ENCODE measurements at places on chromosomes 2 and 18.

GRCh38 chr2:46535360-46535759 is 56.0 kb downstream of the TMEM247 start:
- peak; percentile 28 for DNase-seq

DNA sequence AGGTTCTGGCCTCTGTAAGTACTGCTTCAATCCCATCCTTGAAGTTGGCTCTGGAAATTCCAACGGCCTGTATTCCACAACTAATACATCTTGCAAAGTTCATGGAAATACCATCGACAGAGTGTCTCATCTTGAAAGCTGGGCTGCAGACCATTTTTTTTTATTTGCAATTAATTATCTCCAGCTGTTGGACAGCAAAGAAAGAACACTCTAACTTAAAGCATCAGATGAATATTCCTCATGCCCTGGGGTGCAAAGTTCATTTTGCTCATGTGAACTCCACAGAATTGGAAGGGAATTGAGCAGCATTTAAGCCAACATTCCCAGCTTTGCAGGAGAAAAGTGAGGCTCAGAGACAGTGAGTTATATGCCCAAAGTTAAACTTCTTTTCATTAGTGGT is 96.5 kb upstream of the PIEZO2 start:
- peak; percentile 45 for DNase-seq

DNA sequence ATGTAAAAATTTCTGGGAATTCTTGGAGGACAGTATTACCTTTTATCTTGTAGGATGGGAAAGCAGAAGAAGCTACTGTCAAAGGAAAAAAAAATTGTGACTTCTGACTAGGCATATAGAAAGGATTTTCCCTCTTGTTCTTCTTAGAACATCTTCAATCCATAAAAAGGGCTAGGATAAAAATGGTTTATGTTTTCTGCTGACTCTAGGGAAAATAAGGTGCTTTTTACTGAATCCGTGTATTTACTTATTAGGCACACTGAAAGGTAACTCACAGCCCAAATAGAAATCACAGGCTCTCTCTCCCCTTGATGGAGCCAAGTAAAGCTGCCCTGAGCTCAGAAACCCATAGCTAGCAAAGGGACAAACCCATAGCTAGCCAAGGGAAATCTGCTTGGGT is 74.6 kb downstream of the EPAS1 start:
- DNase-seq, result no peak

DNA sequence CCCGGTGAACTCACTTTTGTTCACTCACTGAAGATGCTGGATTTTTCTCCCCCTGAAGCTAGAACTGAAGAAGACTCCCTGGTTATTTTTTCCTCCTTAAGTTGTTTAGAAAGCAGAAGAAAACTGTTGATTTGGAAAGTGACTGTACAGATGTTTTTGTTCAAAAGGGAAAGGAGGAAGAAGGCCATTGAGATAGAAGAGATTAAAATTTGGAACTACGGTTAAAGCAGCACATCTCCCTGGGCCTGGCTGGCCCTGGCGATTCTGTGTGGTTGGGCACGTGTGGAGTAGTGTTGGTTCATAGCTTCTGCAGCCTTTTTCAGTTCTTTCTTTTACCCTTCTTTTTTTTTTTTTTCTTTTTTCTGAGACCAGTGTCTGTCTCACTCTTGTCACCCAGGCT is 109.2 kb downstream of the MAP4K4 start:
- DNase-seq, result peak; percentile 56

DNA sequence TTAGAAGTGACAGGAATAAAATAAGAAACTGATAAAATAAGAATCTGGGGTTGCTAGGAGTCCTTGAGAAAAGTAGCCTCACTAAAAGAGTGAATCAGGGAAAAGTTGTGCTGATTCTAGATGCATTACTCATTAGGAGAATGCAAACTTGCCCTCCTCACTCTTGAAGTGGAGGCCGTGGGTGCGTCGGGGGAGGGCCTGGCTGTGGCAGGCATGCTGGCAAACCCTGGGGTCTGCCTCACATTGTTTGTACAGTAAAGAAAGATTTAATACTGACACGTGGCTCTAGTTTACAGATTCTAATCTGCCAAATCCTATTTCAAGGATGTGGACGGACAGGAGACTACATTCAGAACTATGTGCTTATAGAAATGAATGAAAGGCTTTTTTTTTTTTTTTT is 41.9 kb downstream of the TANC1 start:
- DNase-seq, result peak; percentile 82

GRCh38 chr2:197200051-197200761 is 110.4 kb downstream of the ANKRD44 start:
- no peak for DNase-seq

GRCh38 chr2:35298493-35298892 is 1057.1 kb upstream of the CRIM1 start:
- DNase-seq, result peak; percentile 0

- DNase-seq, result peak; percentile 19
Observed at GRCh38 chr2:233448220-233448559, 93.9 kb downstream of the DGKD start.

DNA sequence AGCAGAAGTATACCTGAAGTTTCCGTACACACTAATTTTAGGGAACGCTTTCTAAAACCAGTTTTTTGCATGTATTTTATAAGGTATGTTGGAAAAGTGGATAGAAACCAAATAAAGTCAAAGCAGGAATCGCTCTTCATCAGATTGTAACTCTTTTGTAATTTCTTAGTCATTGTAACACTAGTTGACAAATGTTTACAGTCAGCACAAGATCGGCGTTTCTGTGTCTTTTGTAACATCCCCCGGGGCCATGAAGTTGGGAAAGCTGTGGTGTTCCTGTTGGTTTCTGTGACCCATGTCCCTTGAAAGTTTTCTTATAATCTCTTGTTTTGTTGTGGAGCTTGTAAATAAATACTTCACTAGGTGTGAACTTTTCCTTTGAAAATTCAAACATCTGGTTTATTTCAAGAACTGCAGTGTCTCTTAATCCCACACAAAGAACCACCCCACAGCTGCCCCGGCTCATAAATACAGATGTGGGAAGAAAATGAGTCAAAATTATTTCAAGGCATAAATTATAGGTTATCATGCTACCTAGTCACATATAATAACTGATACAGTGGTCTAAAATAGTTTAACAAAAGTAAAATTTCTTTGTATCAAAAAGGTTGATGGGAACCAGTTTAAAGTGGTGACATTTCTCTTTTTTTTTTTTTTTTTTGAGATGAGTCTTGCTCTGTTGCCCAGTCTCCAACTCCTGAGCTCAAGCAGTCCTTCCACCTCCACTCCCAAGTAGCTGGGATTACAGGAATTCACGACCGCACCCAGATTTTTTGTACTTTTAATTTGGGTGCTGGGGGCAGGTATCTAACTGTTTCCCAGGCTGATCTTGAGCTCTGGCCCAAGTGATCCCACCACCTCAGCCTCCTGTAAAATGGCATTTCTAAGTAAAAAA is 751 bp upstream of the NMI start:
- DNase-seq, result peak; percentile 66

DNA sequence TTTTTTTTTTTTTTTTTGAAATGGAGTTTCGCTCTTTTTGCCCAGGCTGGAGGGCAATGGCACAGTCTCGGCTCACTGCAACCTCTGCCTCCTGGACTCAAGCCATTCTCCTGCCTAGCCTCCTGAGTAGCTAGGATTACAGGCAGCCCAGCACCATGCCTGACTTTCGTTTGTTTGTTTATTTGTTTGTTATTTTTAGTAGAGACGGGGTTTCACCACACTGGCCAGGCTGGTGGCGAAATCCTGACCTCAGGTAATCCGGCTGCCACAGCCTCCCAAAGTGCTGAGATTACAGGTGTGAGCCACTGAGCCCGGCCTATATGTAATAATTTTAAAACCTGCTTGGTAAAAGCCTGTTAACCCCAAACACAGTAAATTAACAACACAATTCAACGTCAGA is 435.7 kb downstream of the LRRTM4 start:
- no peak for DNase-seq

- no peak for DNase-seq
Observed at GRCh38 chr18:42915299-42915698, 200.2 kb downstream of the RIT2 start.

DNA sequence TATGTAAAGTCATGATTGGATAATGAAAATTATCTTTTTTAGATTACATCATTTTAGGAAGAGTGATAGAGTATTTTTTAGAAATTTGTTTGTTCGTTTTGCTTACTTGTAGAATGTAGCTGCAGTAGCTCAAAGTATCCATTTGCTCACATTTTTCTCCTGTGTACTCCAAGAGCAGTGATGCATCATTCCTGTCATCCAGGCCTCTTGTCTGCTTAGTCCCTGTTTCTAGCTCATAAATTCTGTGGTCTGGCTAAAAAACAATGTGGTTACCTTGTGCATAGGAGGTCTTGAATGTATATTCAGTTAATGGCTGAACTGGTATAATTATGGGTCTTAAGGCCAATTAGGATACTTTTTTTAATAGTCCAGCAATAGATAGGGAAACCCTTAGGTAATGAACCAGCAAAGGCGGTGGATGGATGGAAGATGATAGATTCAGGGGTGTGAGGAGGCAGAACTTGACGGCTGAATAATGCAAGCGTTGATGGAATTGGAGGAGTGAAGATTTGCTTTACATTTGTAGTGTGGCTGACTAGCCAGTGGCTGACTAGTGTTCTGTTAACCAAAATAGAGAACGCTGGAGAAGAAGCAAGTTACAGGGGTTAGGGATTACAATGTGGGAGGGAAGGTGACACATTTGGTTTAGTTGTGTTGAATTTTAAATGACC is 145.0 kb downstream of the ZNF407 start:
- peak; percentile 24 for DNase-seq

GRCh38 chr2:71634567-71634966 is 181.2 kb downstream of the DYSF start:
- DNase-seq, result no peak

- peak; percentile 41 for DNase-seq
Observed at GRCh38 chr2:71157124-71157793, 26.8 kb downstream of the MPHOSPH10 start.

DNA sequence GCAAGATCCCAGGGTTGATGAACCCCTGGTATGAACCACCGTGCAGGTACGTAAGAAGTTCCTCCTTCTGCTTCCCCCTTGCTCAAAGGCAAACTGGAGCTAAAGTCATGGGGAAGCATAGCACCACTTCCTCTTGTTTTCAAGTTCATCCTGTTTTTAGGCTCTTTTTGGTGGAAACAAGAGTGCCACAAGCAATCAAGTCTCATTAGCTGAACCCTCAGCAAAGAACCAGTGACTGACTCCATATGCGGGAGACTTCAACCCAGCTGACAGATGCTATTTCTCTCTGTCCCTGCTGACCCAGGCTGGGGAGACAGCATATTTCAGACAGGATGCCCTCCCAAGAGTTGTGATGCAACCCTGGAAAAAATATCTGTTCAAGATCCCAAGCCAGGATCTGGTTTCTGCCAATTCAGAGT is 47.7 kb downstream of the BCL2 start:
- no peak for DNase-seq

- DNase-seq, result no peak
Observed at GRCh38 chr2:1488181-1488671, 75.0 kb downstream of the TPO start.

- no peak for DNase-seq
Observed at GRCh38 chr2:5673145-5674025, 18.8 kb upstream of the SOX11 start.

GRCh38 chr2:226403369-226403768 is 396.3 kb downstream of the IRS1 start:
- DNase-seq, result peak; percentile 39

- peak; percentile 98 for DNase-seq
Observed at GRCh38 chr2:223576873-223577272, 25.3 kb downstream of the SCG2 start.

DNA sequence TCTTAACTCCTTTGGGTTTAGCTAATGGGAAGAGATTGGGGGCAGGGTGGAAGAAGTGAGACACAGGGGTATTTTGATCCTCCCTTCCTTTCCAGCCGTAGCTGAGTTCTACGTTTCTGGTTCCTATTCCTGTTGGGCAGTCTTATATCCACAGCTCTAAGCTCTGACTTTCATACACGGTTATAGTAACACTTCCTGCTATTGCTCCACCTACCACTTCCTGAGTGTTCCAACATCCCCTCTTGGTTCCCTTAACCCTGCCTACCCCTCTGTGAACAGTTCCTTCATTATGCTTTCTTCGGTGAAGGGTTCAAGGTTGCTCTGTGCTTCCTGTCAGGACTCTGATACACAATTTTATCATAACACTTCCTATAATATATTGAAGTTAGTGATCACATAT is 205.1 kb downstream of the DNAH7 start:
- no peak for DNase-seq

GRCh38 chr2:28004086-28004485 is 113.6 kb downstream of the BABAM2 start:
- peak; percentile 69 for DNase-seq

- no peak for DNase-seq
Observed at GRCh38 chr2:219648176-219648575, 20.7 kb downstream of the SLC4A3 start.

- DNase-seq, result no peak
Observed at GRCh38 chr18:56210520-56210919, 427.9 kb downstream of the TXNL1 start.

DNA sequence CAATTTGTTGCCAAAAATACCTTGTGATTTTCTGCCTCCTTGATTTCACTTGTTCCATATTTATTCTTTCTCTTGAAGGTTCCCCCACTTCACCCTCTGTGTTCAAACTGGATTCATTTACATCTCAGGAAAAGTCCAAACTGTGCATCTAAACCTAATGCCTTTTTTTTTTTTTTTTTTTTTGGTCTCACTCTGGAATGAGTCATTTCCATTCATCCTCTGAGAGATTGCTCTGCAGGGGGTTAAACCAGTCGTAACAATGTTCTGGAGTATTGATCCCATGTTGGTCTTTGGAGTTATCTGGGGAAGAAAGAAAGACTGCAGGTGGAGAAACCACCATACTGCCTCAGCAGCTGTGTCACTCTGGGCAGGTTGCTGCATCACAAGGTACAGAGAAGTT is 119.7 kb downstream of the TACR1 start:
- peak; percentile 47 for DNase-seq

All from EH (cell line).